ENCODE measurements at places on chromosomes 16 and 17.

- no peak for DNase-seq
Observed at GRCh38 chr16:29770250-29770929, 7.7 kb upstream of the ZG16 start.

DNA sequence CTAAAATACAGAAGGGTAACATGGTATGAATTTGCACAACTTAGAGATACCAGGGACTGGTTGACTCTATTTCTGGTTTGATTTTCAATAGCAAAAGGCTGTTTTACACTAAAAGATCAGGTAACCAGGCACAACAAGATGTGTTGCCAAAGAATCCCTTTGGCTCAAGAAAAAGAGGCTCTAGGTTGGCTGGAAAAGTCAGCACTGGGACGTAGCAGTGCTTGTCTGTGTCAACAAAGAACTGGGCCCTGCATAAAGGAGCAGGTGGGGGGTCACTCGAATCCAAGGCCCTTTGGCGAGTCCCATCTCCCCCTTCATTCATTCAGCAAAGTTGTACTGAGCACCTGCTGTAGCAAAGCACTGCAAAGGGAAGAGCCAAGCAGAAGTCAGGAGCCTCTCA lies 18.4 kb downstream of the SDR42E1 start:
- DNase-seq, result no peak

DNA sequence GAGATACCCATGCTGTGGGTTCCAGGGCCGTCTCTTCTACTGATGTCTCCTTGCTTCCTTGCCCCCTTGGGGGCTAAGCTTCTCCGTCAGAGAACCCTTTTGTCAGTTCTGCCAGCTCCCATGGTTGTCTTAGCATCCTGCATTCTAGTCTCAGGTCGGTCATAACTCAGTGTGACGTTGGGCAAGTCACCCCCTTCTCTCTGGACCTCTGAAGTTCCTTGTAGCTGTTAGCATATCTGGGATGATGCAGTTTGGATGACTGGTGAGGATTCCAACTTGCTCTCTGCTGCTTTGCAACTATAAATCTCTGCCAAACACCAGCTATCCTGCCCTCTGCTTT lies 8.9 kb upstream of the MYL4 start:
- no peak for DNase-seq

- DNase-seq, result no peak
Observed at GRCh38 chr17:42212382-42212781, 18.1 kb upstream of the GHDC start.

DNA sequence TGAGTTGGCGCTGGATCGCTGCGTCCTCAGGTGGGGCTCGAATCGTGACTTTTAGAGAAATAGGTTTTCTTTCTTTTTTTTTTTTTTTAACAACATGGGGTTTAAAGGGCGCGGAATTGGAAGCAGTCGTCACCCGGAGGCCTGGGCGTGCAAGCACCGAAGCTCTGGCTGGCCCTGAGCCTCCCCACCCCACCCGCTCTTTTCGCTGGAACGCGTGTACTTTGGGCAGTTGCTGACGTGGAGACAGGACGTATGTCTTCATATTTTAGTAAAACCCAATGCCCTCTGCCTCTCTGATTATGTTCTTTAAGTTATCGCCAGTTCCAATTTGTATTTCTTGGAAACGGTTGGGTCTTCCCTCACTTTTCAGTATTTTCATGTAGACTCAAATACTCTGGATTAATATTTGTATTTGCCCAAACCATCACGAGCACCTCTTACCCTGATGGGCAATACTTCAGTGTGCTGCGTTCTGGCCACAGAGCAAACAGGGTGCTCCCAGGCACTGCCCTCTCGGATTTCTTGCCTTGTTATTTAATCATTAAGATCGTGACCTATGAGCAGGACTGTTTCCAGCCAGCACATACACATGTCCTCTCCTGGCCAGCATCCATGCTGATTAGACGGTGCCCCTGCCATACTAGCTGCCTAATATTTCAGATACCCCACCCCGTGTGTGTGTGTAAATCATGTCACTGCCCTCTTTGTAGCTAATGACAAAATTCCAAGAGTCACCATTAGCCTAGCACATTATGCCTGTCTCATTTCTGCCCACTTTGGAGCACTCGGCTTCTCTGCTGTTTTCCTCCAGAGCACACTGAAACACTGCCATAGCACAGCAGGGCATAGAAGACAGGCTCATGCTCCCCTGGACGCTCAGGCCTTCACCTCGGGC lies 805 bp upstream of the C16orf95 start:
- no peak for DNase-seq

DNA sequence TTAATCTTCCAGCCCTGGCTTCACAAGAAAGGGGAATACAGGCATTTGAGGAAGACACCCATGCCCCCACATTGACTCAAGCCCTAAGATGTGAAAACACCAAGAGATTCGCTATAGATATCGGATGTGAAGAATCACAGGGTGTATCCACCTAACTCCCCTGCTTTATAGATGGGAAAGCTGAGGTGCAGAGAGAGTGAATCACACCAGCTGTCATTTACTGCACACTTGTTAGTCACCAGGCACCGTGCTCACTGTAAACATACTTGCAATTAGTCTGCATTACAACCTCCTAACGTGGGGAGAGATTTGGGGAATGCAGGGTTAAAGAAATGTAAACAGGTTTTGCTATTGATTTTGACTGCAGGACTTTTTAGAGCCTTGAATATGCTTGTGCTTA lies 325.5 kb downstream of the C16orf95 start:
- no peak for DNase-seq

- no peak for DNase-seq
Observed at GRCh38 chr17:67487506-67487905, 110.4 kb downstream of the PITPNC1 start.

- no peak for DNase-seq
Observed at GRCh38 chr16:24854607-24855171, 8.9 kb downstream of the SLC5A11 start.

DNA sequence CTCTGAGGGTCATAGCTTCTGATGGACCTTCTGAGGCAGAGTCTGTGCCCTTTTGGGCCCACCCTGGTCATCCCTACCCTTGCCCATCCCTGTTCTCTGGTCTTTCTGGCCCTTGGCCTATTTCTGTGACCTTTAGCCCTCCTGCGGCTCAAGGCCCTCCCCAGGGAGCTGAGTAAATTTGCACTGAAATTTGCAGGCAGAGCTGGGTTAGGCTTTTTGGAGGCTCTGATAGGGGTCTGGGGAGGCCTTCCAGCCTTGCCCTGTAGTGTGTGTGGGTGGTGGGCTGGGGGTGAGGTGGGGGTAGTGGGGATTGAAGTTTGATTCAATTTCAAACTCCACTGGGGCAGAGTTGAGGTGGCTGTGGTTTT lies 17.8 kb downstream of the RARA start:
- DNase-seq, result no peak

- no peak for DNase-seq
Observed at GRCh38 chr16:55643161-55643970, 12.4 kb upstream of the SLC6A2 start.

DNA sequence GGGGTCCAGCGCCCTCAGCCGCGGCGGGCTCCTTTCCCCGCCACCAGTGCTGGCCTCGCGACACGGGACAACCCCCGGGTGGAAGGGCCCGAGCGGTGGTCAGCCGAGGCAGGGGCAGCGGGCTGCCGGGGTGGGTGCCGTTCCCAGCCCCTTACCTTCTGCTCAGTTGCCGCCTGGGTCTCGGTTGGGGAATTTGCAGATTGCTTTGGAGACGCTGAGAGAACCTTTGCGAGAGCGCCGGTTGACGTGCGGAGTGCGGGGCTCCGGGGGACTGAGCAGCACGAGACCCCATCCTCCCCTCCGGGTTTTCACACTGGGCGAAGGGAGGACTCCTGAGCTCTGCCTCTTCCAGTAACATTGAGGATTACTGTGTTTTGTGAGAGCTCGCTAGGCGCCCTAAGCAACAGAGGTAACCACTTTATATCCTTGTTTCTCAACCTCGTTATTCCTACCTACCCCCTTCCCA lies 381 bp downstream of the CTNS start:
- DNase-seq, result no peak

- DNase-seq, result no peak
Observed at GRCh38 chr16:52353249-52353648, 193.7 kb downstream of the TOX3 start.

DNA sequence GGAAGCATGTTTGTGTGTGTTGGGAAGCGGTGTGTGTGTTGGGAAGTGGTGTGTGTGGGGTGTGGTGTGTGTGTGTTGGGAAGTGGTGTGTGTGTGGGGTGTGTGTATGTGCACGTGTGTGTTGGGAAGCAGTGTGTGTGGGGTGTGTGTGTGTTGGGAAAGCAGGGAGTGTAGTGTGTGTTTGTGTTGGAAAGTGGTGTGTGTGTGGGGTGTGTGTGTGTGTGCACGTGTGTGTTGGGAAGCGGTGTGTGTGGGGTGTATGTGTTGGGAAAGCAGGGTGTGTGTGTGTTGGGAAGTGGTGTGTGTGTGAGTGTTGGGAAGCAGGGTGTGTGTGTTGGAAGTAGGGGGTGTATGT lies 785 bp upstream of the NOD2 start:
- DNase-seq, result no peak

DNA sequence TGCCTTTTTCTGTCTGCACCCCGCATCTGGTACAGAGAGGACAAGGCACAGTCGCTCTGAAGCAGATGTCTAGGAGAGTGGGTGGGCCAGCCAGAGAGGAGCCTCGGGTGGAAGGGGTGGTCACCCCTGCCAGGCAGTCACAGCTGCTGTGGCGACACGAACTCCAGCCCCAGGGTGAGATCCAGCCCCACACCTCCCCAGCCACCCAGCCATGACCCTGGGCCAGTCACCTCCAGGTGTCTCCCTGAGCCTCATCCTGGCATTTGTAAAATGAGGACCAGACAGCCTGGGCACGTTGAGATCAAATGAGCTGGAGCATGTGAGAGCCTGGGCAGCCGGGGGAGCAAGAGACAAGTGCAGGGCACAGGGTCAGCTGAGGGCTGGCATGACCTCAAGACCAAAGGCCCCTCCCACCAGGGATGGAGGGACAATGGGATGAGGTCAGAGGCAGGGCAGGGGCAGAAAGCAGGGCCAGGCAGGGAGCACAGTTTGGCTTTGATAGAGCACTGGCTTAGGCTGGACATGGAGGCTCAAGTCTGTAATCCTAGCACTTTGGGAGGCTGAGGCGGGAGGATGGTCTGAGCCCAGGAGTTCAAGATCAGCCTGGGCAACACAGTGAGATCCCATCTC lies 7.7 kb downstream of the ADAM11 start:
- no peak for DNase-seq

GRCh38 chr16:30040221-30040620 lies 9.2 kb upstream of the TLCD3B start:
- no peak for DNase-seq
